AG09309 (cell line): ENCODE measurements at places on chromosomes 12 and 14.

- DNase-seq: no peak
Observed at GRCh38 chr12:90257927-90258624, 549.4 kb upstream of the ATP2B1 start.

- no peak for DNase-seq
Observed at GRCh38 chr12:121427556-121428050, 27.7 kb downstream of the RNF34 start.

DNA sequence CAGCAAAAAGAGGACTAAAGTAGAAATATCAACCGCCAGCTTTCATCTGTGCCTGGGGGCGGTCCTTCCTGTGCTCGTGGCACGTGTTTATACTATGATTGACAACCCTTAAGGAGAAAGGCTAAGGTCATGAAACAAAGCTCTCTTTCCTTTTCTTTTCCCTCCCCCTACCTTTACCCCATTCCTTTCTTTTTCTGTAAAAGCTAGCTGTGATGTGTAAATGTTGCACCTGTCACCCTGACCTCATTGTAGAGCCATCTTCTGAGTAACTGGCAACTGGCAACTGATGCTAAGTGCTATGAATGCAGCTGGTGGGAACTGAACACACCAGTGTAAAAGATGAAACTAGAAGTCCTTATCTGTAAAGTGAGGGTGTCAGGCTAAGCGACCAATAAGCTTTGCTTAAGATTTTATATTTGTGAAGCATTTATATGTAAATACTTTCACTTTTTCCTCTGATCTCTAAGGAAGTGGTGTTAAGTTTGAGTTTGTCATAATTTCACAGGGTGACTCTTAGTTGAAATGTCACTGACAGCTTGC lies 102.8 kb upstream of the BCAT1 start:
- no peak for DNase-seq

DNA sequence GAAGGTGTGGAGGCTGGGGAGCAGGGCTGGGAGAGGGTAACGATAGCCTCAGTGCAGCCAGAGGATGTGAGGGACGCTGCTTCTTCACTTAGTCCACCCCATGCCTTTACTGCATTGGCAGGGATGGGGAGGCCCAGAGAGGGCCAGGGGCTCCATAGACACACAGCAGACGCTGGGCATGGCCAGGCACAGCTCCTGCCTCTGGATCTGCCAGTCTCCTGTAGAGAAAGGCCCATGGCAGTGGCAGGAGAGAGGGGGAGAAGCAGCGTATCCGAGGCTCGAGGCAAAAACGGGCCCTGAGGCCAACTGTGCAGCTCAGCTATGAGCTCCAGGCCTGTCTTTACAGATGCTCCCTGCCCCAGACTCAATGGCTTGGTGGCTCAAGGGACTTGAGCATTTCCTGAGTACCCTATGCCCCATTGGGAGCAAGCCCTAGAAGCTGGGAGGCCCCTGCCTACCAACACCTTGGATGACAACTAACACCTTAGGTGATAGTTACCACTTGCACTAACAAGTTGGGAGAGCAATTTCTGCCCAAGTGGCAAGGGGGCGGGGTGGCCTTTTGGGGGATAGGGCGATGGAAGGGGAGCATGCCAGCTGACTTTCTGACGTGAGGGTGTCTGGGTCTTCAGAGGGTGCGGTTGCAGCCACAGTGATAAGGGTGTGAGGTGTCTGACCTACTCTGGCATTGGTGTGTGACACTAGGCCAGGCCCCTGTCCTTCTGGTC lies 5.0 kb upstream of the LBHD2 start:
- DNase-seq: no peak

- DNase-seq: no peak
Observed at GRCh38 chr12:125353871-125354270, 288.6 kb downstream of the AACS start.
